NCI-H526 treated with DMSO at 0.1 percent for 48 hours (cell line): ENCODE measurements at places on chromosomes 7 and 10.

DNA sequence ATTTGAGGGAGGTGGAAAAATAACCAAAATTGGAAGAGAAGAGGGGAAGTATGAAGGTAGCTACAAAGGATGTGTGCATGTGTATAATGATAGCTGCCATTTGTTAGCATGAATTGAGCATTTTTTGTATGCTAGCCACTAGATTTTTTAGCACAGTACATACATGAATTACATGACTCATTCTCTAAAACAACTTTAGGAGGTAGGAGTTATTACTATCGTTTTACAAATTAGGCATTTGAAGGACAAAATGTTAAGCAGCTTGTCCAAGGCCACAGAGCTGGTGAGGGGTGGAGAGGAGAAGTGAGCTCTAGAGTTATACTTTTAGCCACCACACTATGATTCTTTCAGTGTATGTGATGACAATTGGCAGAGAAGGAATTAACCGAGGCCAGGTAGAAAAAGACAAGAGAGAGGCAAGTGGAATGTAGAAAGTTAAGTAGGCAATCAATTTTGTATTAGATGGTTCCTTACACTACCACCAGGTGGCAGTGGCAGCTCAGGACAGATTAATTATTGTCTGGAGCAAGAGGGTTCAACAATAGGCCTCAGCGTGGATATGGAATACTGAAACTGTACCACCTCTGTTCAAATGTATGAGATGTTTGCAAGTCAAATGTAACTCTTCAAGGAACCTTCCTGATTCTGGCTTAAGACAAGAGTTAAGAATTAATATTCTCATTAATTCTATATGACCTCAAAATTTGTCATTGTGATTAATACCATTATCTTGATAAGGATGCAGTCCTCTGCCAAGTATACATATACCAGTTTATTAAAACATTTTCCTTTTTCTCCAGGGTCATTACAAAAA, 128.0 kb downstream of the MBL2 start:
- DNase-seq: no peak

DNA sequence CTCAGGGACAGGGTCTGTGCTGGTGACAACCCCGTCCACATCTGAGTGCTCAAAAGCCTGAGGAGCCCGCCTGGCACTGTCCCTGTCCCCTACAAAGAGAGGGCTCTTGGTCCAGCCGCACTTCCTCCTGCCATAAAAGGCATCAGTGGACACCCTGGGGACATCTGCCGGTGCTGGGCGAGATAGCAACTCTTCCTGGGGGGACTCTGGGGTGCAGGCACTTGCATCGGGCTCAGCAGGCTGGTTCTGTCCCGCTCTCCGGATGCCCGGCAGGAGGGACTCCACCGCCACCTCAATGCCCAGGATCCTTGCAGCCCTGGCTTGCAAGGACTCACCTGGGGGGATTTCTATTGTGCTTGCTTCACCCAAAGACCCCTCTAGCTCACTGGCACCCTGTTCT, 32.8 kb downstream of the JCAD start:
- DNase-seq: no peak

GRCh38 chr7:73823873-73824592, 6.8 kb upstream of the CLDN4 start:
- no peak for DNase-seq

DNA sequence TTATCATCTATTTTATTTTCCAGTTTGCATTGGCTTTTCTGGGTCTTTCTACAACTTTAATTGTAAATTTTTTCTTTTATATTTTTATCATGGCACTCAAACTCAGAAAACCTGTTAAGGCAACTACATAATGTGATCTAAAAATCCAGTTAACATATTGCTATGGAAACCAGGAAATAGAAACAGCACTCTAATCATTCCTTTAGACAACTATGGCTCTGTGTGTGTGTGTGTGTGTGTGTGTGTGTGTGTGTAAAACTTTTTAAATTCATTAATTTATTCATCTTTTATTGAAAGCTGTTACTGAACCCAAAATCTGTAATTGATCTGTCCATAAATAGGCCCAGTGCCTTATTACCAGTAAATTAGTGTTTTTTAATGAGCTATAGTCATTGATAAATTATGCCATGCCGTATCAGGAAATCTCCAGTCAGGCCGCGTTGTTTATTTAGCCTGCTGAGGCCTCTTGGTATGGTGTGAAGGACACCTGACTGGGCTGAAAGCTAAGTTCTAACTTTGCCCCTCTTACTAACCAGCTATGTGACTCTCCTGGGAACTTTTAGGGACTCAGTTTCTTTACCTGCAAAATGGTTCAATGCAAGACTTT, 1.5 kb upstream of the MET start:
- DNase-seq: no peak

- DNase-seq: no peak
Measured at GRCh38 chr7:131480384-131481315, 75.8 kb downstream of the PODXL start.

DNA sequence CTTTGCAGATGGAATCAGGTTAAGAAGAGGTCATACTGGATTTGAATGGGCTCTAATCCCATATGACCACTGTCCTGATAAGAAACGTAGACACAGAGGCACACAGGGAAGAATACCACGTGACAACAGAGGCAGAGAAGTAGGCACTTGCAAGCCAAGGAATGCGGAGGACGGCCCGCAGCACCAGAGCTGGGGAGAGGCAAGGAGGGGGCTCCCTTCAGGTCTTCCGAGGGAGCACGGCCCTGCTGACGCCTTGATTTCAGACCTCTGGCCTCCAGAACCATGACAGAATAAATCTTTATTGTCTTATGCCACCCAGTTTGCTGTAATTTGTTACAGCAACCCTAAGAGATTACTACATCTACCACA, 44.7 kb upstream of the TMEM213 start:
- DNase-seq: no peak

- DNase-seq: no peak
Measured at GRCh38 chr7:139490130-139490529, 6.7 kb upstream of the KLRG2 start.
